Hippocampal formation (tissue), 2 donors: ENCODE measurements at places on chromosomes 12 and 14.

DNA sequence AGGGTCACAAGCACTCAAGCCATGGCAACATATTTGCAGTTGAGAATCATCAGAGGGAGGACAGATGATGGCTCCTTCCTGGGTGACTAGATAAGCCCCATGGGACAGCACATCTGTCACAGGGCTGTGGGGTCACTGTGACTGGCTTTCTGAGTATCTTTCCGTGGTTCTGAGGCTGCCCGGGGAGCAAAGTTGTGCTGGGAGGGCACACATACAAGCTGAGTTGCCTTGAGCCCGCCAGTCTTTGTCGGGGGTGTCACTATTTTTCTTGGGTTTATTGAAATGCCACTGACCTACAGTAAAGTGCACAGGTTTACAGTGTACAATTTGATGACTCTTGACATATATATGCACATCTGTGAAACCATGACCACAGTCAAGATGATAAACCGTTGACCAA, 17.2 kb upstream of the KIF26A start:
- no peak for DNase-seq

DNA sequence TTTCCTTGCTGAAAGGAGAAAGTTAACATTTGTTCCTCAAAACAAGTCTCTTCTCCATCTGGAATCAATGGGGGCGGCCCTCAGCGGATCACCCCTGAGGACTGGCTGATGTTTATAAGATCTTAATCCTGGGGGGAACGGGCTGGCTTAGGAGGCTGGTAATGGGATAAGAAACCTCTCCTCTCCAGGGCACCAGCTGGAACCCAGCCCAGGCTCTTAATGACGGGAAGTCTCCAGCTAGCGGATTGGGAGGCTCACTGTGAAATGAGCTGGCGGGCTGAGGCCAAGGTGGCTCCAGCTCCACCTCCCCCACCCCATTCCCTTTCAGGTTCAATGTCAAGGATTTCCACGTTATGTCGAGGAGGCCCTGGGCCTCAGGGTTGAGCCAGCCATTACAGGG, 1133.0 kb downstream of the VRK1 start:
- DNase-seq, result no peak

- no peak for DNase-seq
Observed at GRCh38 chr12:106721915-106722314, 52.6 kb upstream of the RIC8B start.

- DNase-seq, result peak; percentile 80
Observed at GRCh38 chr14:48275301-48275700, 599.9 kb upstream of the MDGA2 start.

DNA sequence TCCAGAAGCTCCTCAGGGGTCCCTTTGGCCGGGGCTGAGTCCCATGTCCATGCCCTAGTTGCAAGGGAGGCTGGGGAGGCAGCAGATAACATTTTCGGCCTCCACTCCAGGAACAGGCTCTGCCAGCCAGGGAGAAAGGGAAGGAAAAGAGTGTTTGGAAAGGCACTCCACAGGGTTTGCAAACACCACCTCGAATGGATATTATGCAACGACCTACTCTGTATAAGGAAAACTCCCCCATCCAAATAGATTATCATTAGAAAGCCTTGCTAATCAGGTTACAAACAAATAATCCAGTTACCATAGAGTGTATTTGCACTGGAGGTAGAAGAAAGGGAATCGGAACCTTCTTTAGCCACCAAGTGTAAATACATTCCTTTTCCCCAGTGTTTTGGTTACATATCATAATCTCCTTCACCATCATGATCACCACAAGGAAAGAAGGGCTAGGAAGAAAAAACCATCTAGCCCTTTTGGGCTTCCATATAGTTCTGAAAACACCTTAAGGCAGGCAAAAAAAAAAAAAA, 40.4 kb downstream of the TMCC3 start:
- no peak for DNase-seq

GRCh38 chr12:119630223-119630780, 36.7 kb downstream of the TMEM233 start:
- DNase-seq, result no peak

DNA sequence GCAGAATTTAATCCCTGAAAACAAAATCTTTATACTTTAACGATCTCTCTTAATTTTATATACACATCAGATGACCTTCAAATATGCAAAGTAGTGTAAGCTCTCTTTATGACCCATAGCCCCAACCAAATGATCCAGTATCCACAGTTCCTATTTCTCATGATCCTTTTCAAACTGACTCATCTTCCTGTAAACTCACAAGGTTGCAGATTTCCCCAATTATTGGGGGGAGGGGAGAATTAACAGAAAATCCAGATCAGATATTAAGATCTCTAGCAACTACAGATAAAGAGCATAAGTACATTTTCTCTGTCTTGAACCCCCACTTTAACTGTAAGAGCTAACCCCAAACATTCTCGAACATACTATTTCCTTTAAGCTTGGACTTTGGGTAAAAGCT, 12.5 kb downstream of the GNS start:
- DNase-seq, result no peak

DNA sequence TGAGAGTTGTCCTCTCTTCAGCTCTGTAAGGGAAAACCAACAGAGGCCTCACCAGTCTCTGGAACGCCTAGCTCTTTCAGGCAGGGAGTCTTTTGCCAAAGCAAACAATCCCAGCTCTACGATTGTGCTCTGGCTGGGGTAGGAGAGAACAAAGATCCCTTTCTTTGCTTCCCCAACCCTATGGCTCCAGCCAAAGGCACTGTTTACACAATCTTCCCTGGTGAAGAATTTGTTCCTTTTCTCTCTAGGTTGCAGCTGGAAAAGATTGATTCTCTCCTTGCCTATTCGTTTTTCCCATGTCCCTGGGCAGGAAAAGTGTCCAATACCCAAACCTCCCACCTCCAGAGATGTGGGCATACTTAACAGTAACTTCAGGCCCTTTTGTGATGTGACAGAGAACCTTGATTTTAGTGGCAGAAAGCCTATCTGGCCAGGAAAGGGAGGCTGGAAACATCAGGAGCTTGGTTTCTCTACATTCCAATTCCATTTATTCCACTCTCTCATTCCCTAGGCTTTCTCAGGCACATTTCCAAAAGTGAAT, 16.8 kb downstream of the ATP5MC2 start:
- peak; percentile 99 for DNase-seq

DNA sequence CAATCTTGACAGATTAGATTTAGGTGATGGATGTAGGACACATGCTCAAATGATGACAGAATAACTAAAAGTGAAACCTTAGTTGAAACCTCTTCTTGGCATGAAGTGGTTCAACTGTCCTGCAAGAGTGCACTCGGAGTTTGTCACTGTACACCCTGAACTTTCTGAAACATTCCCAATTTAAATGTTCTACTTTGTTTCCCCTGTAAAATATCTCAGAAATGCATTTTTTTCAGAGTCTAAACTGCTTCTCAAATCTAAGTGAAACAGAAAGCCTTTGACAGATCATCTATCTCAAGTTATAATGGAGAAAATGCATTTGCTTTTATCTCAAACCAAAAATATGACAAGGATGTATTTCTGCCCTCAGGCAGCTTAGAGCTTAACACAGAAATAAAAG, 66.0 kb downstream of the BHLHE41 start:
- no peak for DNase-seq

- DNase-seq, result no peak
Observed at GRCh38 chr12:39427360-39427808, 15.5 kb downstream of the KIF21A start.

DNA sequence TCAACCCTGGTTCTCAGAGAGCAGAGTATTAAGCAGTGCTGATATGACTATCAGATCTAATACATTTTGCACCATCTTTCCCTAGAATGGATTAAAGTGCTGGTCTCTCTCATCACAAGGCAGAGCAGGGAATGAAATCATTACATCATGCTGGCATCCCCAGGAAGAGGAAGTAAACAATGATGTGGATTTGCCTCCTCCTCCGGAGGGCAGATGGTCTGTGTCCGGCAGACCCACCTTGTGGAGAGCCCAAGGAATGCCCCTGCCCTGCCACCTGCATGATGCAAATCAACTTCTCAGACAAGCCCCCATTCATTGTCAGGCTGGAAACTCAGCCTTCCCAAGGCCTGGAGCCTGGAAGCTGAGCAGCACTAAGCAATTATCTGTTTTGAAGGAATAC, 1149.1 kb downstream of the VRK1 start:
- no peak for DNase-seq

GRCh38 chr14:100071545-100071944, 6.3 kb downstream of the EVL start:
- no peak for DNase-seq

DNA sequence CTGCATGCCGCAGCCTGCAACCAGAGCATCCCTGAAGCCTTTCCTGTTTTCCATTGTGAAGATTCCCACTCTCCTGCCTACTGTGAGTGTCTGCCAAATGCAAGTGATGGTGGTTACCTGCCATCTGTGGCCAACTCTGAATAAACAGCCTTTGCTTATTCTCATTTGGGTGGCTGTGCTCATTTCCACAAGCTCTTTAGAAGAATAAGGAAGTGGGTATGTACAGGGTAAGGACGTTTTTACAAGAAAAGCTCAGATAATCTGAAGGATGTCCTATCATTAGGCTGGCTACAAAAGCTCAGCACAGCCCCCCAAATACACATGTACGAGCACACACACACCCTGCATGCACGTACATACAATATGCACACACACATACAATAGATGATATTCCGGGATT, 7.3 kb upstream of the RNASE1 start:
- DNase-seq, result no peak

DNA sequence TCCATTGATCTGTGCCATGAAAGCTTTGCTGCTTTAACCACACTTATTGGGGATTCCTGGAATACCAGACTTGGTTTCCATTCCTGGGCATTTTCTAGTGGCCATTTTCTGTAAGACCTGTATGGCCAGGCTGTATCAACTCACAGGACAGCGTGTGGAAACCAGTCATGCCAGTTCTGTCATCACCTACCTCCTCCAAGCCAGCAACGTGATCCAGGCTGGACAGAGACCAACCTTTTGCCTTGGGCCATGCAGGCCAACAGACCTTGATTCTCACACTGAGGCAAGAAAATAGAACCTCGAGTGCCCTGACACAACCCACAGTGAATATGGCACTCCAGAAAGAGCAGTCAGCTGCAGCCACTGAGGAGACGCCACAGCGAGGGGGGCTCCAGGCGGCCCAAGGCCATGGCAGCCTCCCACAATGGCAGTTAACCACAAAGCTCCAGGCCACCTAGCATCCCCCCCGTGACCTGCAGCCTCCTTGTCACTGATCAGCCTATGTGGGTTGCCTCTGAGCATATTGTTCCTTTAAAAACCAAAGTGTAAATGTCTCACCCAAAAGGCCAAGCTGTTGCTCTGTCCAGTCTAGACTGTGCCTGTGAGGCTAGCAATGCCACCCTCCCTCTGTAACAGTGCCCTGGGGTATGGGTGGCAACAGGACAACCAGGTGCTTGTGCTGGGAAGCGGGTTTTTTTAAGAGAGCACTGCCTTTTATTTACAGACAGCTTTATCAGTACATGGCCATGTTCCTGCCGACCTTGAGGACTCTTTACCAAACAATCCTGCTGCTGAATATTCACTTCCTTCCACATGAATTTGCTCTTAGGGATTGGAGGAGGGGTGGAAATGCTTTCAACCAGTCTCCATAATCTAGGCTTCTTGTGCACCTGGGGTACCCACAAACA, 168.7 kb upstream of the HIF1A start:
- no peak for DNase-seq

DNA sequence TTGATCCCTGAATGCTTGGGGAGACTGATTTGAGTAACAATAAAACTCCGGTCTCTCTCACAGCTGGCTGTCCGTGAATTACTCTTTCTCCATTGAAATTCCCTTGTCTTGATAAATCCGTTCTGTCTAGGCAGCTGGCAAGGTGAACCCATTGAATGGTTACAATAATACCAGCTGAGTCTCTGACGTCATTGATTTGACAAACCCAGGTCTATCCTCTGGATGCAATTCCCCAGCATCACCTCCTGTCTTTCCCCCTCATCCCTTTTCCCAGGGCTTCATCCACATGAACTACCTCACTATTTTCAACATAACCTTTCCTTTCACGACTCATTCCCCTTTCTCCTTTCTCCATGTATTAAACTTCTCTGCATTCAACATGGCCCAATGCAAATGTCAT, 98.7 kb upstream of the TMEM132C start:
- no peak for DNase-seq

GRCh38 chr12:101878243-101878821, 952 bp downstream of the DRAM1 start:
- no peak for DNase-seq

- DNase-seq, result no peak
Observed at GRCh38 chr12:115046805-115047204, 362.8 kb upstream of the TBX3 start.

DNA sequence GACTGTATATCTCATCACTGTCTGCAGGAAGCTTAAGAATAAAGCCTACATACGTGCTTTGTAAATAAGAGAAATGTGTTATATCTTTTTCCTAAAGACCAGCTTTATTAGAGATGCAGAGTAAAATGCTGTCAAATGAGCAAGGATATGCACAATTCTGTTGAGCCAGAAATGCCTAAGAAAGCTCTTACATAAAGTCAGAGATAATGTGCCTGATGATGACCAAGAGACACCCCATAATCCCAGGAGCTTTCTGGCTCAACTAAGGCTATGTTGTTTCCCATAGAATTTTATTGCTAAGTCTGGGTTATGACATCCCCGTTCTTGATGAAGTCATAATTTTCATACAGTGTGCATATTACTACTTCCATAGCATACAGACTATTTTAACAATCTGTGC, 209.9 kb downstream of the GALC start:
- DNase-seq, result no peak

DNA sequence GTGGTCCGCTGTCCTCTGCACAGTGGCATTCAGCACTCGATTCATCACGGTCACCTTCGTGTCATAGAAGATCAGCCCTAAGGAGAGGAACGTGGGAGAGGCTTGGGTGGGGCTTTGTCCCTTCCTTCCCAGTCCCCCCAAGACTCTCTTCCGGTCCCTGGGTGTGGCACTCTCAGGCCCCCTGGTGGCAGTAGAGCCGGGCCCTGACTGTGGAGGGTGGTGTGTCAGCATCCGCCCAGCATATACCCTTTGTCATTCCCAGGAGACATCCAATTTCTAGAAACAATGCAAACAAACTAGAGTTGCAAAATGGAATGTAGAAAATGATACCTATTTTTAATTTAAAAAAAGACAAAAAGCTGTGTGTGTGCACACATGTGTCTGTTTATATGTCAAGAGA, 45.0 kb downstream of the TRAFD1 start:
- no peak for DNase-seq

DNA sequence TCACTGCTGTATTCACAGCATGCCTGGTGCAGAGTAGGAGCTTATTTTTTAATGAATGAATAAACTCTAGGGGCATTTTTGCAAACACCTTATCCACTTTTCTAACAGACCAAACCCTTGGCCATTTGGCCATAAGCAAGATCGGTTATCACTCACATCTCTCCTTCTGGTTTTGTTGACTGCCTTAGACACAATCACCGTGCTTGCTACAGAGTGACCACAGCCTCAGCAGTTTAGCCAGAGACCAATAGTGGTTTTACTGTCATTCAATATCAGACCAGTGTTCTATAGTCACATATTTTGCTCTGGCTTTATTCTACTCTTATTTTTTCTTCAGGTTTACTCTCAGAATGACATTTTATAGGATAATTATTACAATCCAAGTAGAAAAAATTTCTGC, 2.2 kb downstream of the KLRB1 start:
- no peak for DNase-seq
